ENCODE measurements at places on chromosomes 2 and 18. TPM values are rescaled to one million over a fixed set of nuclear protein-coding genes. Genes with fewer than 3 reads are reported as not detected.

ALPP gene
- not detected for total RNA-seq

DYNC1I2 gene
- total RNA-seq = 221 TPM

MROH2A gene
- total RNA-seq = not detected

ST8SIA3 gene
- total RNA-seq = 5.5 TPM

ANKRD62 gene
- total RNA-seq = not detected

XIRP2 gene
- total RNA-seq = 7.5 TPM

CXCR1 gene
- 0.33 TPM for total RNA-seq

GCG gene
- total RNA-seq = 0.99 TPM

RAB27B gene
- total RNA-seq = 8.7 TPM

RAB17 gene
- total RNA-seq = 0.99 TPM

NT5C1B gene
- total RNA-seq = not detected

ANKRD30BL gene
- 7.3 TPM for total RNA-seq

NYAP2 gene
- total RNA-seq = 8.2 TPM

POTEI gene
- total RNA-seq = 0.22 TPM

TUBB8B gene
- not detected for total RNA-seq

RAD51AP2 gene
- total RNA-seq = 0.27 TPM

ST8SIA5 gene
- total RNA-seq = 7.0 TPM

KIAA1328 gene
- total RNA-seq = 37.8 TPM

LAMA3 gene
- 25.9 TPM for total RNA-seq

TOGARAM2 gene
- total RNA-seq = 0.55 TPM

CAPN14 gene
- 0.60 TPM for total RNA-seq

MEIS1 gene
- 159 TPM for total RNA-seq

ALK gene
- 9.5 TPM for total RNA-seq

CCDC148 gene
- 13.1 TPM for total RNA-seq

NBEAL1 gene
- 61.7 TPM for total RNA-seq

MDH1B gene
- 3.5 TPM for total RNA-seq

COLEC12 gene
- total RNA-seq = 67.2 TPM

AGXT gene
- not detected for total RNA-seq

NPPC gene
- 5.2 TPM for total RNA-seq

All from camera-type eye (tissue), 1 donor.